ENCODE measurements at places on chromosomes 6 and 20.

- no peak for DNase-seq
These were observed 728.4 kb downstream of the PTPRT start for GRCh38 chr20:42461291-42461690.

- DNase-seq = no peak
These were observed 24.0 kb downstream of the FGD2 start for GRCh38 chr6:37029249-37029971.

DNA sequence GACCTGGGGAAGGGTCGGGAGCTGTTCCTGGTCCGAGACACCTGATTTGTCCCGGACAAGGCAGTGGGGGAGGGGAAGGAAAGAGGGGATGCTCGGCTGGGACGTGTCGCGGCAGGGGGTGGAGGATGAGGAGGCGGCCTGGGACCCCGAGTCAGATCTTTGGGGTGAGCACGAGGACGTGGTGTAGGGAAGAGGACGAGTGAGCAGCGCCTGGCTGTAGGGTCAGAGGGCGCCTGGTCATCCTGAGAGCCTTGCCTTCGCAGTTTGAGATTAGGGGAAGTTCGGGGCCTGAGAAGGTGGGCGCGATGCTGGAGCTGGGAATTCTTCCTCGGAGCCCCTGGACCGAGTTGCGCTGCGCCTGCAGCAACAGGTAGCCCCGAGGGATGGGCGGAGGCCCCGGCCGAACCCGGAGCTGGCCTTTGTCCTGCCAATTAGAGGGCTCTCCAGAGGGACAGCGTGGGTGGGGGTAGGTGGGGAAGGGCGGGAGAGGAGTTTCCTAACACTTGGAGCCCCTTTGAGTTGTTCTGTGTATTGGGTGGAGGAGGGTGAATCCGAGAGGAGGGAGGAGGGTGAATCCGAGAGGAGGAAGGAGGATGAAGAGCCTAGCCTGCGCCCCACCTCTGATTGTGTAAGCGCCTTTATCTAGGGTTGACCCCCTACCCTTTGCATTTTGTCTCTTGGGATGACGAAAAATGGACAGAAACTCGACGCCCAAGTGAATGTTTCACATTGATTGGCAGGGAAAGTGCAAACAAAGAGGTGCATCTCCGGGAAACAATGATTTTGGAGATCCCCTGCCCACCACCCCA lies 72.0 kb downstream of the SOX4 start:
- no peak for DNase-seq

- DNase-seq = no peak
These were observed 62.9 kb downstream of the BMP5 start for GRCh38 chr6:55812509-55812908.

- no peak for DNase-seq
These were observed 22.8 kb downstream of the AMD1 start for GRCh38 chr6:110897433-110897832.

GRCh38 chr6:147821295-147821897 lies 312.9 kb downstream of the SAMD5 start:
- no peak for DNase-seq

- DNase-seq = no peak
These were observed 43.3 kb upstream of the ARMC2 start for GRCh38 chr6:108804956-108805355.

DNA sequence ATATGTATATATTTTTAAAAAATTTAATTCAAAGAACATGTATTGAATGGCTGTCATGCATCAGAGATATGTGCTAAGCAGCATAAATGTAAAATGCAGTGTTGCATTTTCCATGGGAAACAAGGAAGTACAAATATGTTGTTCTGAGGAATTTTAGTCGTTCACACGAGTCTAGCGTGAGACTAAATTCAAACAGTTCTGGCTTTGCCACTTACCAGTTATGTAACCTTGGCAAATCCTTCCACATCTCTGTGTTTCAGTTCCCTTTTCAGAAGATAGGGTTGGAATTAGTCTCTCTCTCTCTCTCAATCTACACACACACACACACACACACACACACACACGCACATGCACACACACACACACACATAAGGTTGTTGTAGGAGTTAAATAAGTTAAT lies 305.4 kb downstream of the UTRN start:
- no peak for DNase-seq
